MM.1S (cell line): ENCODE measurements at places on chromosomes 12 and 14.

DNA sequence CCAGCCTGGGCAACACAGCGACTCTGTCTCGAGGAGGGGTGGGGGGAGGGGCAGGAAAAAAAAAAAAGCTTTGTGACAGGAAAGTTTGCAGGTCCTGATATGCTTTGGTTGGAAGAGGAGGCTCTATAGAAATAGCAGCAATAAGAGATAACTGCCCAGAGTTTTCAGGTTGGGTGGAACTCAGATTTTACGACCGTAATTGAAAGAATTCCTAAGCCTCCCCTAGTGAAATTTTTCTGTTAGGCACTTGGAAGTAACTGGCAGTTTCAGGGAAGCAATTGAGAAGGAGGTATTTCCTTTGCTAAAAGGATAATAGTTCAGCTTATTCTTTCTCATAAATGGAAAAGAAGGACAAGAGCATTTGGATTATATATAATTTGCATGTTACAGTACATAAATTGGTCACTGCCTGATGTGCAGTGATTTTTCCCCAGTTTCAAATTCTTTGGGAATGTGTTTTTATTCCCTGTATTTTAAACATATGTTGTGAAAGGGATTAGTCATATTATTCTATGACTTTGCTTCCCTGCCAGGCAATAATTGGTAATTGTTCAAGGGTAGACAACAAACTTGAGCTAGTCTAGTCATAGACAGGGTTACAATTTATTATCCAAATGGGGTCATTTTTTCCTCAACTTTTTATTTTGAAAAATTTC, 452.8 kb downstream of the AEBP2 start:
- DNase-seq = no peak

- no peak for DNase-seq
Observed at GRCh38 chr12:3102771-3103410, 25.7 kb downstream of the TSPAN9 start.

DNA sequence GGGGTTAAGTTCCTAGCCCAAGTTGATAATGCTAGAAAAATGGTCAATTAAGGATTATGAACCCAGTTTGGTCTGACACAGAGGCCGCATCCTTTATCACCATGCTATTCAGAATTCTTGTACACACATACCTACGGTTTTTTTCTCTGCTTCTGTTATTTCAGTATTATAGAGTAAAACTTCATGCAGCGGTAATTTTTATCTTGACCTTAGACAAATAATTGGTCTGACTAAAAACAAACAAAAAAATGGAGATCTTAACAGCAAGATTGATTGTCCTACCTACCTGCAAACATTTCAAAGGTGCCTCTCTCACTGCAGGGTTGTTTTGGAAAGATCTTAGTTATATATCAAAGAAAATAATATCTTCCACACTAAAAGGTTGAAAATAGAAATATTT, 201.9 kb upstream of the PRICKLE1 start:
- no peak for DNase-seq

GRCh38 chr12:12901158-12901791, 9.9 kb downstream of the GPRC5A start:
- no peak for DNase-seq

- DNase-seq = no peak
Observed at GRCh38 chr12:121812320-121812871, 8.6 kb downstream of the SETD1B start.

- DNase-seq = no peak
Observed at GRCh38 chr14:85531587-85532373, 1.8 kb downstream of the FLRT2 start.

DNA sequence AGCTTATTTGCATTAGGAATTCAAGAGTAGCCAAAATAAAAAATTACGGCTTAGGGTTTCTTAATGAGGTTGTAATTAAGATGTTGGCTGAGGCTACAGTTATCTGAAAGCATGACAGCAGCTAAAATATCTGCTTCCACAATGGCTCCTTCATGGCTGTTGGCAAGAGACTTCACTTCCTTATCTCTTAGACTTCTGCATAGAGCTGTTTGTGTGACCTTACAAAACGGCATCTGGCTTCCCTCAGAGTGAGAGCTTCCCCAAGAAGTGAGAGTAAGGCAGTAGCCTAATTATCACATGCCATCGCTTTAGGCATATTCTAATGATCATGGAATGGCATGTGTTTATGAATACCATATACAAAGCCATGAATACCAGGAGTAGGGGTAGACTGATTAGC, 57.6 kb downstream of the CCDC59 start:
- no peak for DNase-seq

- no peak for DNase-seq
Observed at GRCh38 chr14:23173796-23174195, 9.7 kb downstream of the SLC7A8 start.
